ENCODE measurements at places on chromosomes 2 and 18.

GRCh38 chr18:35436076-35436649, 59.0 kb upstream of the ZNF396 start:
- no peak for DNase-seq

DNA sequence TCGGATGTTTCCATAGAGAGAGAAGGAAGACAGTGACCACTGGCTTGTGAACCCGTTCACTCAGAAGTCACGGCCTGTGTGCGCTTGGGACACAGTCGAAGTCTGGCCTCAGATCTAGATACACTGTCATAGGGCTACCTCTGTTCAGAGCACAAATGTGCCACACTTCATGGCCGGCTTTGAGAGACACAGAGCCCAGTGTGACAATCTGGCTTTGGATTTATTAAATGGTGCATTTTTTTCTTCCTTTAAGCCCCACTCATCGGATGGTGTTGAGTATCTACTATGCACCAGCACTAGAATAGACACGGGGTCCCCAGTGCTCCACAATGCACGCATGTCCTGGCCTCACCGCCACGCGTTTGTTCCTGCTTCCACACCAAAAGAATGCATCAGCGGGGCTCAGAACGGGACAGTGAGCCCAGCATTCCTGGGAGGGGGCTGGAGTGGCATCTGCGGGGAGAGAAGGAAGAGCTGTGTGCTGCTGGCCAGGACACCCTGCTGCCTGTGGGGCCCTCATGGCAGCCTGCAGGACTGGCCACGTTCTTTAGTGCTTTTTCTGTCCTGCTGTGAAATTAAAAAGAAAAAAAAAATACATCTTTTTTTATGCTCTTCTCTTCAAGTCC, 738.9 kb upstream of the SALL3 start:
- no peak for DNase-seq

DNA sequence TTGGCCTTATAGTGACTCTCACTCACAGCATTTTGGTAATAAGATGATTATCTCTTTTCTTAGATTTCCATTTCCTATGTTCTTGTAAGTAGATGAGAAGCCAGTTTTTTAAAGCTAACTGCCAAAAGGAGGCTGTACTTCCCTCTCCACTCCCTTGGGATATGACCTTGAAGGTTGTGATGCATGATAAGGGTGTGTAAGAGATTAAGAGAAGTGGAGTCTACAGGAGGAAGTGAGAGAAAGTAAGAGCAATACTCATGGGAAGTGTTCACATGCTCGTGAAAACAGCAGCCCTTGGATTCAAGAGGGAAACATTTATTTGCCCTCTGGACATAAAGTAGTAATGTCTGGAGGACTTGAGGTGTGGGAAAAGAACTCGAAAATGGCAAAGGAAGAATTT, 171.5 kb downstream of the EVA1A start:
- DNase-seq, result no peak

DNA sequence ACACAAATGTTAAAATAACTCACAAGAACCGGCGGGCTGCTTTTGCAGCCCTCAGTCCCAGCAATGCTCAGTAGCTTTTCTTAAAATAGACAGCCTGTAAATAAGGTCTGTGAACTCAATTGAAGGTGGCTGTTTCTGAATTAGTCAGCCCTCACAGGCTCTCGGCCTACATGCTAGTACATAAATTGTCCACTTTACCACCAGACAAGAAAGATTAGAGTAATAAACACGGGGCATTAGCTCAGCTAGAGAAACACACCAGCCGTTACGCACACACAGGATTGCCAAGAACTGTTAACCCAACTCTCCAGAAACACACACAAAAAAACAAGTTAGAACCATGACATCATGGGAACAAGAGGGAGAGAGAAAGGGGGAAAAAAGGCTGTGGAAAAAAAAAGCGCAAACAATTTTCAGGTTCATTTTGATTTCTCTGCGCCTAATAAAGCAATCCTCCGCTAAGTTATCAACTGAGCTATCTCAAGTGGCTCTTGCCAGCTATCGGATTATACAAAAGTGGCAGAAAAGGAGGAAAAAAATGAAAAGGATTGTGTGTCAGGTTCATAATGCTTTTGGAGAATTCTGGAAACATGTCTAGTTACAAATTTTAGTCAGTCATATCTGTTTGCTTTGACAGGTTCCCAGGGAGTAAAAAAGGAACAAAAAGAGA, 89.1 kb downstream of the ZEB2 start:
- DNase-seq, result no peak

DNA sequence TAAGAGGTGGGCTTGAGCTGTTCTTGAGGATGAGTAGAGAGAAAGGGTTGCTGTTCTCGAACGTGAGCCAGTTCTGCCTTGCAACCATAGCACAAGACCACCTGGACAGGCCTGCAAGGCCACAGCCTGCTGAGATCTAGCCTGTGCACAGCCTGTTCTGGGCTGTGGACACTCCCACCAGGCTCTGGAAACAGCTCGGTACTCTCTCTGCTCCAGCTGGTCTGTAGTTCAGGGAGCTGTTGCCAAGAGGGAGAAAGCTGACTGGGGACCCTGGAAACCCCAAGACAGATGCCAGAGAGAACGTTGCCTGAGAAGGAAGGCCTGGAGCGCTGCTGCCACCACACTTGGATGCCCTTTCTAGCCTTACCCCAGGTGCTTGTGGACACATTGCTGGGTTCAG, 69.8 kb downstream of the CTIF start:
- DNase-seq, result no peak

GRCh38 chr2:120385355-120386127, 39.6 kb downstream of the INHBB start:
- no peak for DNase-seq

GRCh38 chr2:173705656-173706055, 259.5 kb downstream of the SP3 start:
- DNase-seq, result no peak

GRCh38 chr18:57738078-57738477, 65.0 kb downstream of the ATP8B1 start:
- DNase-seq, result no peak

GRCh38 chr2:210681491-210681890, 125.1 kb downstream of the CPS1 start:
- DNase-seq, result no peak

GRCh38 chr2:126822115-126822514, 76.6 kb upstream of the TEX51 start:
- DNase-seq, result no peak

DNA sequence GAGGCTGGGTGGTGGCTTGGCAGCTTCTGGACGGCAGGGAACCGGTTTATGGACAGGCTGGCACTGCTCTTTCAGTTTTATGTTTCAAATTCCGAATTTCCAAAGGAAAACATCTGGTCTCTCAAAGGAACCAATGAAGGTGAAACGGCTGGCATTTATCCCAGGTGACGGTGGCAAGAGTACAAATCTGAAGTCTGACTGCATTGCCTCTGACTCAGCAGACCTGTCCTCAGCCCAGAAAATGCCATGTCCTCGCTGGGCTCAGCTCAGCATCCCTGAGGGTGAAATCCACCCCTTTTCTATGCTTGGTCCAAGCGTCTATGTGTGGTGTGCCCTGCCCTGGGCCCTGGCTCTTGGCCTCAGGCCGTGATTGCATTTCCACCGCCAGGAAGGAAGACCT, 38.1 kb downstream of the NAPG start:
- DNase-seq, result no peak

DNA sequence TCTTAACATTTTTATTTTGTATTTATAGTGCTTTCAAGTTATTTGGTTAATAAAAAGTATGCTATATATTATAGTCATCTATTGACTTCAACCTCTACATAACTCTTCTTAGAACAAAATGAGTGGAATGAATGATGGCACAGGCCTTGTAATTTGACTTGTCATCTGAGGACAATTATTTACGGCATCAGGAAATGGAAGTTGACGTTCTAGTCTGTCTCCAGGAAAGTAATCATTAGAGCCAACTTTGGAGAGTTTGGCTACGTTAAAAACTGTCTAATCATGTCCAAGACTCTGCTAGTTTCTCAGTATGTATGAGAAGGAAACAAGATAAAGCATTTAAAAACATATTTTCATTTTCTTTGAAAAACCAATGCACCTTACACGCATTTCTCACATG, 353.6 kb downstream of the ARHGAP15 start:
- DNase-seq, result no peak

- no peak for DNase-seq
Observed at GRCh38 chr2:67898595-67898994, 164.2 kb downstream of the C1D start.

- no peak for DNase-seq
Observed at GRCh38 chr18:72041313-72042032, 502.7 kb downstream of the CBLN2 start.

GRCh38 chr2:61961231-61961901, 55.9 kb downstream of the COMMD1 start:
- no peak for DNase-seq

- DNase-seq, result no peak
Observed at GRCh38 chr2:120832296-120833070, 96.8 kb downstream of the GLI2 start.

DNA sequence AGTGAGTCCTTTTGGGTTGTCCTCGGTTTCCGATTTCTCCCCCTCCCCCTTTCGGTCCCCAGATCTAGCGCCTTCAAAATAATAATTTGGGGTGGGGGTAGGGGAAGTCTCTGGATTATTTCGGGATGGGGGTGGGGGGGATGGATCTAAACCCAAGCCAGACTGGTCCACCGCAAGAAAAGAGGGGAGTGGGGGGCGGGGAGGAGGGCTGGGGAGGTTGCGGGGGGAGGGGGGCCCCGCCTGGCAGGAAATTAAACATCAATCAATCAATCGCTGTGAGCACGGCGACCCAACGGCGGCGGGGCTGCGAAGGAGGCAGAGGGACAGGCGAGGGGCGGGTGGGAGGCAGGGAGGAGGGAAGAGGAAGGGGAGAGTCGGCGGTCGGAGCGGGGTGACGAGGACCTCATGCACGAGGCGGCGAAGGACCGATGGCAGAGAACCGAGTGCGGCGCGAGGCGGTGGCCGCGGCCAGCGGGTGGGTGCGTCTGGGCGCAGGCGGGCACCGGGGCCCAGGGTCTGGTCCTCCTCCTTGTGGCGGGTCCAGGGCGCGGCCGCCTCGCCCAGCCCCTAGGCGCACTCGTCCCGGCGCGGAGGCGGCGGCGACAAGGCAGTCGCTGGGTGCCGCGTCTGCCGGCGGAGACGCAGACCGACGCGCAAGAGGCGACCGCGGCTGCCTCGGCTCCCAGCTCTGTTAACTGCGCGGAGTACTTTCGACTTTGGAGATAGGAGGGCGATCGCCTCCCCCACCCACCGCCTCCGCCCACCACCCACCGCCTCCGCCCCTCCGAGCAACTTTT, 468 bp upstream of the SATB2 start:
- DNase-seq, result no peak

- no peak for DNase-seq
Observed at GRCh38 chr2:64326578-64327050, 127.3 kb upstream of the LGALSL start.

GRCh38 chr2:46051085-46051484, 246.1 kb upstream of the EPAS1 start:
- DNase-seq, result no peak

GRCh38 chr2:240460781-240461431, 25.4 kb downstream of the GPC1 start:
- no peak for DNase-seq

DNA sequence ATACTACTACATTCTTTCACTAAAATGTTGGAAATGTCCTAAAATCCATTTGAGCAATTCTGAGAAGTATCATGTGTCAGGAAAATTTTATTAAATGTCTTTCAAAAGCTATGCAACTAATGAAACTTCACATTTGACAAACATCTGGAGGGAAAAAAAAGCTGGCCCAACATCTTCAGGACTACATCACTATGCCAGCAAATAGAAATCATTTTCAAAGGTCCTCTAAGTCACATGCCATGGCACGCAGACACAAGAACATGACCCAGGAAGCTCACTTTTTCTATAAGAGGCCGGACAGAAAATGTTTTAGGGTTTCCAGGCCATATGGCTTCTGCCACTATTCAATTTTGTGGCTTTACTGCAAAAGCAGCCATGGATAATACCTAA, 11.6 kb downstream of the KANSL3 start:
- DNase-seq, result no peak

DNA sequence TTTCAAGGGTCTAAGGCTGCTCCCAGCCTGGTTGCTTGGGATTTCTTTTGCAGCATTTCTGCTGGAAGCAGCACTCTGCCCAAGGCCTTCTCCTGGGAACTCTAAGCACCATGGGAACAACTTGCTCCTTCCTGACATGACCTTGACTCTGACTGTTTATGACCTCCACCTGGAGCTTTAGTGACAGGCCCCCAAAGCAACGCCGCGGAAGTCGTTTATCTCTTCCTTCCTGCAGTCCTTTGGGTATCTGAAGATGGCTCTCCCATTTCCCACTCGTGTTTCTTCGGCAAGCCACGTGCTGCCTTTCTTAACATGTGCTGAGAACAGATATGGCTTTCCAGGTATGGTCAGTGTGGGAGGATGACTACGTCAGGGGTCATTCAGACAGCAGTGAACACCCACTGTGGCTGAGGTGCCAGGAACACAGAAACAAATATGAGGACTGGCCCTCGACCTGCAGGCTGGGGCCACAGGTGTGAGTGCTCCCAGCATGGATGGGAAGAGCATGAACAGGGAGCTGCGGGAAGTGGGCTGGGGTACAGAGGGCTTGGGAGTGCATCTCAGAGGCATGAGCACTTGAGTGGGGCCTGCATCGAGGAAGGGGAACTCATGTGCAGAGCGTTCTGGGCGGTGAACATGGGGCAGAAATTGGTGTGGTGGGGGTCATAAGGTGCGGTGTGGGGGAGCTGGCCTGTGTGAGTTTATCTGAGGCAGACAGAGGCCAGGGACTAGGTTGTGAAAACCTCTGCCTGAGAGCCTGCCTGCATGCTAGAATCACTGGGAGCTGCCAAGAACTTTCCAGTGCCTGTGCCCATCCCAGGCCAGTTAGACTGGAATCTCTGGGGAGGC, 140.5 kb downstream of the TSN start:
- no peak for DNase-seq

GRCh38 chr2:191582355-191582754, 95.6 kb upstream of the NABP1 start:
- DNase-seq, result no peak

- DNase-seq, result no peak
Observed at GRCh38 chr2:239629926-239630617, 229.3 kb upstream of the HDAC4 start.

DNA sequence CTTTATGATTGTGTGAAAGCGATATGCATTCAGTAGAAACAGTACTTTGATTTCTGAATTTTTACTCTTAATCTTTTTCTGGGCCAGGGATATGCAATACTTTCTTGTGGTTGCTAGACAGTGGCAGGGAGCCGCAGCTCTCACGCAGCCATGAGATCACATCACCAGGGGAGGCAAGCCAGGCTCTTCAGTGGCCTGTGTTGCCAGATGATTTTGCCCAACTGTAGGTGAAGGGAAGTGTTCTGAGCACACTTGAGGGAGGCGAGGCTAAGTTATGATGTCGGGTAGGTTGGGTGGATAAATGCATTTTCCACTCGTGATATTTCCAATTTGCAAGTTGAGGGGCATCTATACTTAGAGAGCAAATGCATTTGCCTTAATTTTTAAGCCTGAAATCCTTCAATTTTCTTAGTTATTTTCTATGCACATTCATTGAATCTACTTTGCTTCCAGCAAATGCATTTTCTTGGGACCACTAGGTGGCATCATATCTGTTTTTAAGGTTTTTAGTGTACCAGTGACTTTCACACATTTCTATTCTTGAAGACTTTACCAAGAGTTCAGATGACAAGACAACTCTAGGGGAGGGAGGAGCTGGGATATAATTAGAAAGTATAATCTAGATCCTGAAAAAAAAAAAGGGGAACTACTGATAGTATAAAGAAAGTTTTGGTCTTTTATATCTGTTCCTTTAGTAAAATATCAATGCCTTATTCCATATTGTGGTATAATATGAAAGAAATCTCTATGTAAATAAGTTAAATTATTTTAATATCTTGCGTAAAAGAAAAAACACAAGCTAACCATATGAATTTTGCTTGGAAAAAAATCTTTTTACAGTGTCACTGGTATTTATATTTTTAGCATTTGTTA, 643.3 kb downstream of the SOCS6 start:
- DNase-seq, result no peak
